ENCODE measurements at places on chromosomes 12 and 14.

DNA sequence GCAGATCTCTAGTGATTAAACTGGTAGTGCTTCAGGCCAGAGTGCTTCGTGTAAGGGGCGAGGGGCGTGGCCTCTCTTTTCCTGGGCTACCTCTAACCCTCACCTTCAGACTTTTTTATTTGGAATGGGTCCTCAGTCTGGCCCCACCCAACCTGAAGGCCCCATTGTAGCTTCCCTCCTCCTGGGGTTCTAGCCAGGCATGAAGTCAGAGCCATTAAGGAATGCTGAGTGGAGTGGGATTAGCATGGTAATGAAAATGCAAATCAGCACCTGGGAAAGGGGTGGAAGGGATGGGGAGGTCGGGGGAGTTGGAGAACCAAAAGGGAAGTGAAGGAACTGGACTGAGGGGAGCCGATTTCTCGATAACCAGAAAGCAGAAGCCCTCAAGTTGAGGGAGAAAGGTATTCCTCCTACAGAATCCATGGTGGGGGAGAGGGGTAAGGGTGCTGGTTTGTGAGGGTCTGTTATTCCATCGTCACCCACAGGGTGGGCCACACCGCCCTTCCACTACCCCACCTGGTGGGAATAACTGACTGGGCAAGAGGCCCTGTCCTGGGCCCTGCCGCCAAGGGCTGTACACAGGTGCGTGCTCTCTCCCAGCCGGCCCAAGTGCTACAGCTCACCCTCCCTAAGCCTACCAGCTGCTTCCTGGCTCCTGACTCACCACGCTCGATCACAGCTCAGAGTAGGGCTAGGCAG is 14.1 kb downstream of the ZFHX2 start:
- no peak for DNase-seq

DNA sequence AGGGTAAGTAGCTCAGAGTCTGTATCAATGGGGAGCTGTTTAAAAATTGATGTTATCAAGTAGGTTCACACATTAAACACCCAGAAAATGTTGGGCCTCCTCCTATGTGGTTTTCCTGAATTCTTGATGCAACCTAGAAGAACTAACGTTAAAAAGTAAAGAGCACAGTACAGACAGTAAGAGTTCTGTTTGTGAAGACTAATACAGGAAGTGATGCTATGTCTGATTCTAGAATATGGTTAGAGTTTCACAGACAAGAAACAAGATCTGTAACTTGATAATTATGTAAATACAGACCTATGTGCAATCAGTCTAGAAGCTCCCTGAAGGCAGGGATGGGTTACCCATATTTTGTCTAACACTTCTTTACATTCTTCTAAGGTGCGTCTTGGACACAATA is 214.9 kb upstream of the BTG1 start:
- DNase-seq = no peak

DNA sequence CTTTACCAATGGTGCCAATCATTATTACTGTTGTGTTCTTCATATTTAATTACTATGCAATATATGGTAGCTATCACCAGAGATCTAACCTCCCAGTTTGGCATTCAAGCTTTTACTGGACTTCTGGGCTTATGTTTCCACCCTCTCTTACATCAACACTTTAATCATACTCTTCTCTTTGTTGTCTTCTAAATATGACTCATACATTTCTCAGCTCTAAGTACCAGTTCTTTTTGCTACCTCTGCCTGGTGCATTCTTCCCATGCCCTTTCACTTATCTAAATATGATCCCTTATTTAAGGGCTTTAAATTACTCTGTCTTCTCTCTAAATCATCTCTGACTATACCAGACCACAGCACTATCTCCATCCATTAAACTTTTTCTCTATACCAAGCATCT is 246.1 kb upstream of the CCDC196 start:
- DNase-seq = no peak

- no peak for DNase-seq
Measured at GRCh38 chr14:94555991-94556390, 5.3 kb upstream of the SERPINA4 start.

DNA sequence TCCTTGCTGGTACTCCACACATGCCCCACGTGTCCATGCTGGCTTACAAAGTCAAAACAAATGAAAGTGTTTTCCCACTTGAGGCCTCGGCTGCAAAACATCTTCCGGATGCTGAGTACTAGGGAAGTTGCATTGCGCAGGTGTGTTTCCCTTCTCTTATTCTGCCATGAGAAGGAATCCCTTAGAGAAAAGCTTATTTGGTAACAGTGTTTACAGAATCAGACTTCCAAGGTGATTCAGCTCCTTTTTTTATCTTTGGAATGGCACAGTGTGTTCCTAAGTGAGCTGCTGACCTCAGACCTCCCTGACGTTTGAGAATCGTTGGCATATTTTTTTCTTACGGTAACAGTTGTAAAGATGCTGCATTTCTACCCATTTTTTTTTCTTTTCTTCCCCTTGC is 211.3 kb downstream of the ESR2 start:
- DNase-seq = no peak

DNA sequence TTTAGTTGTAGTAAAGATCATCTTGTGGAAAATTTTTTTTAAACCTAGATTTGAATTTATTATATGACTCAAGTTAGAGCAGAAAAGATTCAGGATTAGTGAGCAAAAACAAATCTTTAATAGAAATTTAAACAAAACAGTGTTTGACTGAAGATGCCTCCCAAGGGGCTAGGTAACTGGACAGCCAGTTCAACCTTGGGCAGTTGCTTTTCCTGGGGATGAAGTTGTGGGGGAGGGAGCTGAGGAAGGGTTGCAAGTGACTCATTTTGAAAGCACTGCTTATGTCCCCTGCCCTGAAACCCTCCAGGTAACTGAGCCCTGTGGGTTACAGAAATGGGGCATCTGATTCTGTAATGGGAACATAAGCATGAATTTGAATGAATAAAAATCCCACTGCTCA is 13.1 kb downstream of the CFAP54 start:
- no peak for DNase-seq

Measured in substantia nigra (tissue), 51 donors.